Left renal cortex interstitium (tissue), 4 donors: ENCODE measurements at places on chromosomes 6 and 20.

DNA sequence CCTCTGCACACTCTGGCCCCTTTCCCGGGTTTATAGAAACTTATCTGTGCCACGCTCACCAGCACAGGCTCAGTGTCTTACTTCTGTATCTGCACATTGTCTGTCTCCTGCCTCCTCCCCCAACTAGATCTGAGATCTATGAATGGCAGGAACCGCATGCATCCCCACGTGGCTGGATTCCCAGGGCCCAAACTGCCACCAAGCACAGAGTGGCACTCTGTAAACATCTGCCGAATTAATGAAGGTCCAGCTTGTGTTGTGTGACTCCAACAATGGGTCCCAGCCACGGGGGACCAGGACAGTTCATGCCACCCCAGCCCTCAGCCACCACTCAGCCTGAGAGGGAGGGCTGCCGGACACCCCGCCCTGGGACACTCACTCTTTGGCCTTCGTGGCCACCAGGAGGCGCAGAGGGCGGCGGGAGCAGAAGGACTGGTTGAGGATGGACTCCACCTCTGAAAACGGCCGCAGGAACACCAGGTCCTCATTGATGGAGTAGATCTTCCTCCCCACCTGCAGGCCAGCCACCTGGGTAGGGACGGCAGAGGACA is 171.1 kb downstream of the PREX1 start:
- no peak for DNase-seq

GRCh38 chr6:100461917-100462705 is 2.6 kb downstream of the SIM1 start:
- DNase-seq: no peak

- DNase-seq: no peak
These were observed 522 bp upstream of the EPB41L1 start for GRCh38 chr20:36153736-36154699.

DNA sequence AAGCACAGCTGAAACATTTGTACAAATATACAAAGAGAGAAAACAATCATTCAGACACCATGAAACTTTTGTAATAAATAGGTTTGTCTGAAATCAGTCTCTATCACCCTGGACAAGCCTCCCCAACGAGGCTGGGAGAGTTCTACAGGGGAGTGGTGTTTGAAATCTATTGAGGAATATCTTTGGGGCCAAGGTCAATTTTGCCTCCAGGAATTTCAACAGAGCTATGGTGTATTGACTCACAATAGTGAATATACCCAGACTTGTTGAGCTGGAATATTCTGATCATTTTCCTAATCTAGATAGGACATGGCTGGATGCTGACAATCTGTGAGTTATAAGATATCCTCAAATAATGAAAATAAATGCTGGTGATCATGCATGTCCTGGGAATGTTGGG is 51.5 kb upstream of the ENPP5 start:
- DNase-seq: no peak

DNA sequence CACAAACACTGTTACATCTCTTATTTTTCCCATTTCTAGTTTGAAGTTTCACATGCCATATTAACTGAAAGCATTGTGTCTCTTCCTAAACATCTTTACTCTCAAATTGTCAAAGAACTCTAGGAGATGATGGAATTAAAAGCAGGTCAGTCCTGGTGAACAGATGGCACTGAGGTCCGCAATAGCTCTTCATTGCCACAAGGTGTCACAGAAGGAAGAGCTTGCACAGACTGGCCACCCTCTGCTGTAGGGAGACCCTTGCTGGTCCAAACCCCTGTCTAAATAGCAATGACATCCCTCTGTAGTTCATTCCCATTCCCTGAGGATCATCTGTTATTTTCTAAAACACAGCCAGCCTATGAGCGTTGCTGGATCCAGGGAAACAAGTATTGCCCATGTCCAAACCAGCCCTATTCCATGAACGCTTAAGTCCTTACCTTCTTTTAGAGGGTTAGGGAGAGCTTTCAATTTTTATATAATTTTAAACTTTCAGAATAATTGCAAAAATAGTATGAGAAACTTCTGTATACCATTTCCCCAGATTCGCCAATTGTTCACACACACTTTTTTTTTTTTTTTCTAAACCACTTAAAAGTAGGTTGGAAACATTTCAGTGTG is 10.1 kb upstream of the HDAC2 start:
- no peak for DNase-seq

GRCh38 chr20:38833857-38834164 is 28.3 kb downstream of the PPP1R16B start:
- DNase-seq: no peak

GRCh38 chr6:13286181-13286580 is 42.2 kb downstream of the TBC1D7 start:
- no peak for DNase-seq

DNA sequence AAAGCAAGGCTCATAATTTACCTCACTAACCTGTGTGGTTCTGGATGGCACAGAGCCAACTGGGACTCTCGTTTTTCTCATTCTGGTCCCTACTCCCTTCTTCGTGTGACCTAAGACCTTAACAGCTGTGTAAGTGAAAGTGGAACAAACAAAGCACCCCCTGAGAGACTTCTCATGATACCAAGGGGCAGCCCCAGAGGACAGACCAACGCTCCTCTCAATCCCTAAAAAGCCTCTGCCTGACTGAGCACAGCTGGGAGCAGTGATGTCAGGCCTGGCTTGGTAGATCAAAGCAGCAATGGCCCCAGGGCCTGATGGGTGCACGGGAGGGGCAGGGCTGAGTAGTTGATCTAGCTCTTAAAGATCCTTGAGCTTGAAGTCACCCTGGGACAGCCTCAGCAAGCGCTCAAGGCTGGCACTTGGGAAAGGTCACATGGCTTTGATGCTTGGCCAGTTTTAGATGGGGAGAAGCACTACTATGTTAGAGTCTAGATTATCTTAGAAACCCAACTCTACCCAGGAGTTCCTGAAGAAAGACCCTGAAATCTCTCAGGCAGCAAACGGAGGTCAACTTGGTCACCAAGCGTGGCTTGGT is 16.2 kb upstream of the TGM2 start:
- no peak for DNase-seq

DNA sequence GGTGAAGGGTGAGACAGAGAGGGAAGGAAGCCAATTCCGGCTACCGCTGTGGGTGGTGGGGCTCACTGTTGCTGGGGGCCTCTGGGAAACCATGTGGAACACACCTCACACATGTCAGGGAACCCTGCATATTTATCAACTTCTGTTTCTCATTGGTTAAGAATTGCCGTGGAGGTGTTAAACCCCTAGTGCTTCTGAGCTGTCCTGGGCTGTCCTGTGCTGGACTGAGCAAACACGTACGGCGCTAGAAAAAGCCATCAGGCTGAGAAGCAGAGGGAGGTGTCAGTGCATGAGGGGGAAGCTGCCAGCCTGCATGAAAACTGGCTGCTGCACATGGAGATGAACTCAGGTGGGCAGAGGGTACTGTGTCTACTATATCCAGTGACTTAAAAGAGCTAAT is 103.9 kb upstream of the JAG1 start:
- DNase-seq: no peak

- no peak for DNase-seq
These were observed 39.8 kb upstream of the GLP1R start for GRCh38 chr6:39008737-39009136.

- no peak for DNase-seq
These were observed 1044.7 kb downstream of the KIF16B start for GRCh38 chr20:15528391-15529111.

GRCh38 chr6:43947860-43948259 is 177.8 kb downstream of the VEGFA start:
- no peak for DNase-seq

- no peak for DNase-seq
These were observed 152.4 kb downstream of the TFAP2A start for GRCh38 chr6:10262505-10262904.

- no peak for DNase-seq
These were observed 38.9 kb downstream of the RPP40 start for GRCh38 chr6:4964675-4965561.

DNA sequence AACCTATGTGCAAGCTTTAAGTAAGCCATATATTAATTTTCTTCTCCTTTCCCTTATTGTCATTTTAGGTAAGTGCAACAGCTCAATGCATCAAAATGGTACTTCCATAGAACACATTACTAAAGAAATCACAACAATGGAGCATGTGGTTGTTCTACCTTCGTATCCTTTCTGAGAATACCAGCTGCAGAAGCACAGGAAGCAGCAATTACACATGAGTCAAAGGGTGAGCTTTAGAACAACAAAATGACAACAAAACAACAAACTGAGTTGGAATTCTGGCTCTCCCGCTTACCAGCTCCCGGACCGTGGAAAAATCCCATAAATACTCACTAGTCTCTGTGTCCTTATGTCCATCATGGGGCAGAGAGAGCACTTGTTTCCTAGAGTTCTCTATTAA is 108.9 kb downstream of the BCAS1 start:
- no peak for DNase-seq

- DNase-seq: no peak
These were observed 27.6 kb downstream of the SYNJ2 start for GRCh38 chr6:158009114-158009891.

DNA sequence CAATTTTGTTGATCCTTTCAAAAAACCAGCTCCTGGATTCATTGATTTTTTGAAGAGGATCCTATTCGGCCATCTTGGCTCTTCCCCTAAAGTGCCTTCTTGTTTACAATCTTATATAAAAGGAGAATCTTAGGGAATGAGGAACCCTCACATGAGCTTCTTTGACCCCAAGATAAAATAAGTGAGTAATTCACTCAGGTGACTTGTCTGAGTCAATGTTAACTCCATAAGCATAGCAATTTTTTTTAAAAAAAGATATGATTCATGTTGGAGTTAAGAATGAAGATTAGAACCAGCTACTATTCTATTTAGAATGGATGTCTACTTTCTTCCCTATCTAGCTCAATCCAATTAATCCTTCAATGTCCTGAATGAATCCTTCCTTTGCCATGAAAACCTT is 21.0 kb downstream of the WASF1 start:
- DNase-seq: no peak

DNA sequence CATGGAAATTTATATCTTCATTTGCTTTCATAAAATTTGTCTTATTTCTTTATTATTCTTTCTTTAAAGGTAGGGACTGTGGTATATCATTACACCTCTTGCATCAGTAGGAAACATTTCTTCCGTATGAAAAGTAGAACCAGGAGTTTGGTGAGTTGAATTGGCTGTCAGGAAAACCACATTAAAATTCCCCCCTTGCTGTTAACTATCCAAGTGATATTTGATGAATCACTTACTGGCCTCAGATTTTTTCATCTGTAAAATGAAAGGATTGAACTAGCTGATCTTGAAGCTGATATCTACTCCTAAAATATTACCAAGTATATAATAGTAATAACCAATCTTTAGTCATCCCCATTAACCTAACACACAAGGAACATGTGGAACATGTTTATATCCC is 460.9 kb downstream of the GJA1 start:
- no peak for DNase-seq

- DNase-seq: no peak
These were observed 99.4 kb downstream of the PLG start for GRCh38 chr6:160801418-160801817.

- no peak for DNase-seq
These were observed 10.4 kb downstream of the OR2B2 start for GRCh38 chr6:27901801-27902200.

DNA sequence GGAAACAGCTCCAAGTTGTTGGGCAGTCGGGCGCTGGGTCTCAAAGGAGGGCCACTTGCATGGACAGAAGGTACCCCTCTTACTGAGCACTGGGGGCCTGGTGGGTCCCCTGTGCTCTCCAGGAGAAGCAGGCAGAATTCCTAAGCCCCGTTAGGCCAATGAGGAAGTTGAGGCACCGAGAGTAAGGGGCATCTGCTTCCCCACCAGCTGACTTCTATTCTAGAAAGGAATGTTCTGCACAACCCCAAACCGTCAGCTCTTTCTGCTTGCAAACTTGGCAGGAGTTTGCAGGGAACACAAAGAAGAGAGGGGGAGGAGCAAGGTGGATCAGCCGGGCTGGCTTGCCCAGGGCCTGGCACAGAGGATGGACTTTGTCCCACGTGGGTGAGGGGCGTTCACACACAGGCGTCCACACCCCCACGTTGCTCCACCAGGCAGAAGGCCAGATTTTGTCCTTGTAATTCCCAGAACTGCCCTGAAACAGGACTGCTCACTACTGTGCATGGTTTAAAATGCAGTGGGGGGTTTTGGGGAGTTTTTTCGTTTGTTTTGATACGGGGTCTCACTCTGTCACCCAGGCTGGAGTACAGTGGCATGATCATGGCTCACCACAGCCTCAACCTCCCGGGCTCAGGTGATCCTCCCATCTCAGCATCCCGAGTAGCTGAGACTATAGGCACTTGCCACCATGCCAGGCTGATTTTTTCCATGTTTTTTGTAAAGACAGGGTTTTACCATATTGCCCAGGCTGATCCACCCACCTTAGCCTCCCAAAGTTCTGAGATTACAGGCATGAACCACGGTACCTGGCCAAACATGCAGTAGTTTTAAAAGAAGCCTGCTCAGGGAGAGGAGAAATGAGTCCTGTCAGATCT is 93.3 kb downstream of the SNX5 start:
- DNase-seq: no peak
